Umbilical cord (tissue), 2 donors: ENCODE measurements at places on chromosomes 2 and 18.

DNA sequence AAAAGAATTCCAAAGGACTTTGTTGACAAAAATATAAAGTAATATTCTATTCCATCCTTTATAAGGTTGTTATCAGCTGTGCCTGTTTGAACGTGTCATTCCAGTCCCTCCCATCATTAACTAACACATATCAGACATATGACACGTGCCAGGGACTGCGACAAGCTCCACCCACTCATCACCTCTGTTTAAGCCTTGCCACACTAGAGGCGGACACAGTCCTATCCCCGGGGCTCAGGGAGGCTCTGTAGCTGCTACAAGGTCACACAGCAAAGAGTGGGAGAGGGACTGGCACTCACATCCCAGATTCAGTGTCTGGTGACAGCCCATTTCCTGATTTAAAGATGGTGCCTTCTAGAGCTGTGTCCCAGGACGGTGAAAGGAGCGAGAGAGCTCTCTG lies 30.0 kb downstream of the TBC1D8 start:
- no peak for DNase-seq

DNA sequence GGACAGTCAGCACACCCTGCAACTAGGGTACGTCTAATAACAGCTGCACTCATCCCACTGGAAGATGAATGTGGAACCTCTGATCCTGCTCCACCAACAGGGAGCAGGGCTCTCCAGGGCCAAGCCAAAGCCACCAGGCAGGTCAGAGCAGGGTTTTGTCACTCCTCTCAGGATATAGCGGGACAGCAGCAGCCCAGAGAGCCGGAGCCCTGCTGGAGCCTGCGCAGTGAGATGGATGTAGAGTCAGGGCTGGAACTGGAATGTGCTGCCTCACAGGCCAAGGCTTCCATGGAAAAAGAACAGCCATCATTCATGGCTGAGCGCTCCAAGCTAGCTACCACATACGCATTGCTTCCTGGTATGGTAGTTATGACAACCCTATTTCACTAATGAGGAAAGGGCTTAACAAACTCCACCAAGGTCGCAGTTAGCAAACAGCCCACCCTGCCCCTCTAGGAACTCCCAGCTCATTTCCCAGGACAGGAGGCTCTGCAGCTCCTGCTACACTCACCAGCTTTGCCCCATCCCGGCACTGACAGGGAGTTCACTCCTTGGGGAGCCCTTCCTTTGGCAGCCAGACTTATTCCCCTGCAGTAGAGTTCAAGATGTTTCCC lies 85.2 kb downstream of the HS1BP3 start:
- DNase-seq = peak; percentile 59

GRCh38 chr2:212228743-212229171 lies 309.8 kb downstream of the ERBB4 start:
- DNase-seq = no peak

GRCh38 chr2:148048475-148049221 lies 27.8 kb downstream of the MBD5 start:
- no peak for DNase-seq

DNA sequence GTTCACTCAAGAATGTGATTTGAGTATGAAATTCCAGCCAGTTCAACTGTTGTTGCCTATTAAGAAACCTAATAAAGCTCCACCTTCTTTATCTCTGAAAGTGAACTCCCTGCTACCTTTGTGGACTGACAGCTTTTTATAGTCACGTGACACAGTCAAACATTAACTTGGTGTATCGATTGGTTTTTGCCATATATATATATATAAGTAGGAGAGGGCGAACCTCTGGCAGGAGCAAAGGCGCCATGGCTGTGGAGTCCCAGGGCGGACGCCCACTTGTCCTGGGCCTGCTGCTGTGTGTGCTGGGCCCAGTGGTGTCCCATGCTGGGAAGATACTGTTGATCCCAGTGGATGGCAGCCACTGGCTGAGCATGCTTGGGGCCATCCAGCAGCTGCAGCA lies at the start of gene UGT1A1:
Gene UGT1A1, plus strand, starts transcription at position 228 of the 400 bp plus-strand sequence. Its CDS starts 18 bp downstream, at position 246.
- no peak for DNase-seq

DNA sequence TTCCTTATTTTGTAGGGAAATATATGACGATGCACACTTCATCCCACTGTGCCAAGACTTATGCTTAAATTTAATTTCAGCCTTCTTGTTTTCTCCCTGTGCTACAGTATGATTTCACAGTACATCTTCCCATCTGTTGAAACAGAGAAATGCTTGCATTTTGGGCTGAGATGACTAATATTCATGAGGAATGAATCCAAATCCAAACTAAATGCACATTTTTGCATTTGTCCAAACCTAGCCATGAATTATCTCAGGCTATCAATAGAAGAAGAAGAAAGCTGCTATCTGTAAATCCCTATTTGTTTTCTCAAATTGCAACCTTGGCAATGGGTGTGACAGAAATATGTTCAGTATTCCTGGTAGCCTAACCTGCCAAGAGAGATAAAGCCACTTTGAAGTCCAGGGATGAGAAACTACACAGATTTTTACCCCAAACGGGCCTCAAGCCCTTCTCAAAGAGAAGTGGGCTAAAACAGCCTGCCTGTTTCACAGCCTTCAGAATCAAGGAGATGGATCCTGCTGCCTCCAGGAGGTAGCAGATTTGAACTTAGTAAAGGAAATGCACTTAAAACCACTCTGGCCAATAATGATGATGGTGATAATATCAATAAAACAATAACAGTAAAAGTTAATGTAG lies 306.9 kb upstream of the NT5C1B start:
- DNase-seq = peak; percentile 88

- no peak for DNase-seq
These were observed 47.2 kb upstream of the REG3G start for GRCh38 chr2:78978340-78978739.

DNA sequence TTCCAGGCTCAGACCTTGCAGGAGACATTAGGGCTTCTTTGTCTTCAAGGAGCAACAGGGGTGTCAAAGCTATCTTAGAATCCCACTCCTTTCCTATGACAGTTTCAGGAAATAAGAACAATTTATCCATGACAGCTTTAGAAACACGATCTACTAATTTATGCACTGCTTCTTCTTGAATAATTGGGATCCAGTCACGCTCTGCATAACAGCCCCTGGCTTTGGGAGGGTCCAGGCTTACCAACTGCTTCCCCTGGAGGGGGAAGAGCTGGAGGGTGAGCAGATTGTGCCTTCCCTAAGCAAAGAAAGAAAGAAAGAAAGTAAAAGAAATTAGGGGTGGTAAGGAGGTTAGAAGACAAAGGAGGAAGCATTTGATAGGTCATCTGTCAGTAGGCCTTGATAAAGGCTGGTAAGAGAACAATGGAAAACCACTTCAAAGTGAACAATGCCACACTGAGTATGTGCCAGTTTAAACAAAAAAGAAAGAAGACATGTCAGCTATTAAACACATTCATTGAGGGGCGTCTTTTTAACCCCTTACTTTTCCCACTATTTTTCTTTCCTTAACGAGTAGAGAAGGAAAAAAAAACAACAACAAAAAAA lies 327.6 kb downstream of the DCC start:
- no peak for DNase-seq
